Motor neuron (in vitro differentiated cells): ENCODE measurements at places on chromosomes 12 and 14.

- no peak for ATAC-seq
Observed at GRCh38 chr12:4152145-4152795, 121.3 kb upstream of the CCND2 start.

DNA sequence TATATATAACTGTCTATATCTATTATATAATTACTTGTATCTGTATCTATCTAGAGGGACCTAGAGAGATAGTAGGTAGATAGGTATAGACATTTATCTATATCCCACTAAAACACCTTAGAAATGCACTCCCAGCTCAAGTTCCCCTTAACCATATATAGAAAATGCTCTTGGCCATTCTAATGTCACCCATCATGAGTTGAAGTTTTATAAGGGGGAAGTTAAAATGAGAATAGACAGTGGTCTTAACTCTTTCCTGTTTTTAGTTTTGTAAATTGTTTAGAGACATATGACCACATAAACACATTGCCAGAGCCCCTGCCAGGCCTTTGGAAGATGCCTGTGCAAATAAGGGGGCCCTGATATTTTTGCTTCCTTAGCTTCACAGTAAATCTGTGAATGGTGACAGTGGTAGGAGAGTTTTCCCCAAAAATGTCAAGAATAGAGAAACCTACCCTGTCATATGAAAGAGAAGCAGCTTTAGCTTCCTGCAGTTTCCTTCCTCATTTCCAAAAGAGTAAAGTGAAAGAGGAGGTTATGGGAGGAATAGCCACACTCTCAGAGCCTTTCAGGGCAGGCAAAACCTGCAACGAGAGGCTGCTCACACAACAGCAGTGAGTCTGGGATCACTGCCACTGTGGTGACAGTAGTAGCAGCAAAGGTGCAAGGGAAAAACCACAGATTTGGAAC lies 45.5 kb downstream of the MGST1 start:
- no peak for ATAC-seq

DNA sequence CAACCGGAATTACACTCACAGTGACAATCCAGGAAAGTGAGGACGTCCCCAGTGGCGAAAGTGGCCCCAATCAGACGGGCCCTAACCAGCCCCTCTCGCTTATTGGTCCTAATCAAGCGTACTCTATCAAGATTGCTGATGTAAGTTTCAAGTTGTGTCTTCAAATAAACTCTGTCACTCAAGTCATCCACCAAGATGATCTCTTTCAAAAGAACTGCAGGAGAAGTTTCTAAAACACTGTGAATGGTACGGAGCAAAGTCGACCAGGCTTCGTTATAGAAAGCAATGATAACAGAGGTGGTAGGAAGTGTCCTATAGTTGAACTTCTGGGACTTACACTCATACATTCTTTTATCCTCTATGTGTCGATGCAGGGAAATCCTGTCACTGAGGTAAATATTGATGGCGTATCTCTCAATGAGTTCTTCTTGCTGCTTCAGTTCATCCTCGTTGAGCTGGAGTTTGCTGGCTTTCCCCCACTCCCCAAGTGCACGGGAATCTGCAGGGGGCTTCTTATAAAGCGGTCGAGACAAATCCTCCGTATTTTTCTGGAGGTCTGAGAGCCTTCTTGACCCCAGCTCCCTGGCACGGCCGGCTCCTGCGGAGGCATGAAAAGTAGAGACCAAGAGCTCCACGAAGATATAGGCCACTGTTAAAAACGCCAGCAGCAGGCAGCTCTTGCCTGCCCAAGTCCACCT lies 604 bp downstream of the GALNT4 start:
- no peak for ATAC-seq

DNA sequence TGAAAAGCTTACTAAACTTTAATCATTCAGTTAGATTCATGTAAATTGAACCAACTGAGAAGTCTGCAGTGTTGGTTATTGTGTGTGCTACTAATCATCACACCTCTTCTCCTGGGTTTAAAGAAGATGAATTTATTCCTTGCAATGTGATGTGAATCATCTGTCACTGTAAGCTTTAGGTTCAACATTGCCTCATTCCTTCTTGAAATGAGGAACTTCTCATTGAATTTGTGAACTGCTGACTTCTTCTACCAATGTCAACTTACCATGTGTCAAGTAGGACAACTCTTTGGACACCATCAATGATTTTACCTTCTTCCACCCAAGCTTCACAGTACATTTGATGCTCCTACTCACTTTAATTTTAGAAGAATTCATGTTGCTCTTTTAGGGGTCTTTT lies 17.4 kb upstream of the PRB2 start:
- no peak for ATAC-seq

- ATAC-seq: no peak
Observed at GRCh38 chr12:112908548-112908947, 1.8 kb downstream of the OAS1 start.
